ENCODE measurements at places on chromosomes 3 and 15.

DNA sequence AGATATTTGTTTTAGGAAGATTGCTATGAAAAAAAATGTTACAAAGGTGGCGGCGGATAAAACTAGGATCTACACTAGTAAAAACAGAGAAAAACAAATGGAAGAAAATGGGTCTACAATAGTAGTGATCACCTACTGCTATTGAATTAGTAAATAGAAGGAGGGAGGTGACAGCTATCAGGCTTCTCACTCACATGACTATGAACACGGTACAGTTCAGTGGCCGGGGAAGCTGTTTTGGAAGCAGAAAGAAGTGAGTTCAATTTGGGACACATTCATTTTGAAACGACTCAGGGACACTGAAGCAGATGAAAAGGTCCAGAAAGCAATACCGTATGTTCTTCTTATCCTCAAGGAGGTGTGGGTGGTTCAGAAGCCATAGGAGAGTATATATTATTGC lies 138.3 kb downstream of the GSK3B start:
- no peak for DNase-seq

DNA sequence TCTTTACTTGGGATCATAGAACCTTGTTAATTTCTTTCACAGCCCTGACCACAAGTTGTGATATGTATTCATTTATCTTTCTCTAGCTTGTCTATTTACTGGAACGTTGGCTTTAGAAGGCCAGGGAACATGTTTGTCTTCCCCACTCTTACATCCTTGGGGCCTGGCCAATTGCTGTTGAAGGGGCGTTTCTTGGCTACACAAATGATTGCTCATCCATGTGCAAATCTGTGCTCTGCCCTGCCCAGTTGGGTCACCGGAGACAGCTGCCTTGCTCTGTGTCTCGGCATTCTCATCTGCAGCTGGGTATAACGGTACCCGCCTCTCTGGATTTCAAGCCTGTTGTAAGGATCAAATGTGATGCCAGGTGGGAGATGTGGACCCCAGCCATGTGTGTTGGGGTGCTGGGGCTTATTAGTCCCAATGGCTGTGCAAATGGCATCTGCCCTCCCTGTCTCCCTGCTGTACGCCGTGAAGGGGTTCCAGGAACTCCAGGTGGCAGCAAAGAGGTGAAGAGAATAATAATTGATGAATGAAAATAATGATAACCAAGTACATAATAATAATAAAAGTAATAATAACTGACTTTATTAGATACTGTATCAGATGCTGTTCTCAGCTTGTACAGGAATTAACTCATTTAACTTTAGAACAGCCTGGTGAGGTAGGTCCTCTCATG lies 24.0 kb upstream of the TLE3 start:
- DNase-seq = no peak

DNA sequence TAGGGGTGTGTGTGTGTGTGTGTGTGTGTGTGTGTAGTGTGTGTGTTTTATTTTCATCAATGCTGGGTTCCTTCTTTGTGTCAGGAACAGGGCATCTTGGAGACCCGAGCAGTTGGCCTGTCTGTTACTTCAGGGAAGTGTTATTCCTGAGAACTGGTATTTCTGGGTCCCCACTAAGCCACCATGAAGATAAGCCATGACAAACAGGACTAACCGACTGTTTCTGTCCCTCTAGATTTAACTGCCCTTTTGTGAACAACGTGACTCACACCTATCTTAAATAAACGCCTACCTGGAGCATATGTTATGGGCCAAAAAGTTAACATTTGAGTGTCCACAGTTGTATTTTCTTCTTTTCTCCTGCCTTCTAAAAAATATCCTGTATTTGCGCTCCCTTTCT lies 19.5 kb downstream of the SIDT1 start:
- DNase-seq = no peak

DNA sequence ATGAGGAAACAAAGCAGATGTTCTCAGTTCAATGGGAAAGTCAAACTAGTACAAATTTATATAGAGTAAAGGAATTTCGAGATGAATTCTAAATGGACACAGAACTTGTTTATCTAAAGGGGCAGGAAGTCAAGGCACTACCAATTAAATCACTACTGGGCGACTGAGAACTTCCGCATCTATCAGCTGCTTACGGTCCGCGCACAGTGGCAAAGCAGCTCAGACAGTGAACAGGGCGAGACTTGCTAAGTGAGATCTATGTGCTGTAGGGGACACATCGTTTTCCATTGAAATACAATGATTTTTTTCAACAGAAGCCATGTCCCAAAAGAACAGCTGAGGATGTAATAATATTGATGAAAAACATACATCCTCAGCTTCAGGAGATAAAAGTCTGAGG lies 105.0 kb downstream of the CHRNA7 start:
- DNase-seq = no peak

GRCh38 chr15:92677999-92678398 lies 22.4 kb upstream of the FAM174B start:
- DNase-seq = no peak

DNA sequence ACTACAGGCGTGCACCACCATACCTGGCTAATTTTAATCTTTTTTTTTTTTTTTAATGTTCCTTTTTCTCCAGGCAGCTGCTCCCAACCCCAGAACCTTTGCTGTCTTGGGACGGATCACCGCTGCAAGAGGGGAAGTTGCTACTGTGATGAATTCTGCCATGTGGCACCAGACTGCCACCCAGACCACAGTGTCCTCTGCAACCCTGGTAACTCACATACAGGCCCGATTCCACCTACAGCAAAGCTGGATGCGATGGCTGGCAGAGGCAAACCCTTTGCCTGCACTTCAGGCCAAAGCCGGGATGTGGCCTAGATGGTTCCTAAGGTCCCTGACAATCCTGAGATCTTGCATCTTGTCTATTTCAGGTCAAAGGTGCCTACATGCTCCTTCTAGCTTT lies 12.7 kb upstream of the MUC20 start:
- no peak for DNase-seq

DNA sequence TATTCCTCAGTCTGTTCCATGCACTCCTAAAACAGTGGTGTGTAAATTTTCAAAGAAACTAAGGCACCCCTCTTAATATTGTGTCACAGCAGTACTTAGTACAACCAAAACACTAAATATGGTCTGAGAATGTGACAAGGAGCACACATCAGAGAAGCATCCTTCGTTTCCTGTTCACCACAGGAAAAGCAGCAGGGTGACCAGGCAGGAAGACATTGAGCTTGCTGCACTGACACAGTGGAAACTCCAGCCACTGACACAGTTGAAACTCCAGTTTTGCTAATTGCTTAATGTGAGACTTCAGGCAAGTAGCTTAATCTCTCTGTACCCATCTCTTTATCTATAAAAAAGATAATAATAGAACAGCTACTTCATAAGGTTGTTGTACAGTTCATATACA lies 353.0 kb upstream of the RORA start:
- DNase-seq = no peak

- no peak for DNase-seq
These were observed 27.2 kb downstream of the CRTAP start for GRCh38 chr3:33141006-33141405.

DNA sequence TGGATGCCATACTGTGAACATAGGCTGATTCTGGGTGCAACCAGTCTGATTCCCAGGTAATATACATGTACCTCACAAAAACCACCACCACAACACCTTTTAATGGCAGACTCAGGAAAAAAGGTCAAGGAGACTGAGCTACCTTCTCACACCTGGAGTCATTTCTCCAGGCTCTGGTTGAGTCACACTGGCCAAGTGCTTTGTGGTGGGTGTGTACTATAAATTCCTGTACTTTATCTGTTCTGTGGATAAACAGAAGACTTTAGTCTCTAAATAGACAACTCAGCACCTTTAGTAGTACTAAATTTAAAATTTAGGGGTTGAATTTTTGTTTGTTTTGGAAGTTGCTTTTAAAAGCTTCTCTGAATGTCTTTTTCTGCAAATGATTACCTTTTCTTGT lies 46.7 kb downstream of the TOP2B start:
- DNase-seq = no peak

DNA sequence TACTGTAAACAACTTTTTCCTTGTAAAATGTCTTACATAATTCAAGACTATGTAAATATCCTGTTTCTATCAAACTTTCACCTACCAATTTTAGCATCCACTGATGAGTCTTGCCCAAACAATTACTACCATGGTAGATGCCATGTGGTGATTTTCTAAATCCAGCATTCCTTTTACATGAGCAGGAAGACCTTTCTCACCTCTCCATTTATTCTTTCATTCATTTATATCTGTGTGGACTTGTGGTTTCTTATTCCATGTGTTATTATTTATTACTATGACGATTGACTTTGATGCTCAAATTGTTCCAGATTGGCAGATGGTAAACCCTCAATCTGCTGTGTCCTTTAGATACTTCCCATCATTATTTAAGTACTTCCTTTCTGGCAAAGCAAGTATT lies 62.4 kb downstream of the IFT57 start:
- no peak for DNase-seq

DNA sequence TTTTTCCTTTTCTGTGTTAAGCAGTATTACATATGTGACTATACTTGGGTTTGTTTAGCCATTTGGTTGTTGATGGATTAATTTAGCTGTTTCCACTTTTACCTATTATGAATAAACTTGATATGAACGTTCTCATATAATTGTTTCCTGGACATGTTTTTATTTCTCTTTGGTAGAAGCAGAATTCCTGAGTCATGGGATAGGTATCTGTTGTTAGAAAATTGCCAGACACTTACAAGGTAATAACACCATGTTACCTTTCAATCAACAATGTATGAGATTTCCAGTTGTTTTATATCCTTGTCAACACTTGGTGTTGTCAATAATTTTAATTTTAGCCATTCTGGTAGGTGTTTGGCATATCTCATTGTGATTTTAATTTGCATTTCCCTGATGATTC lies 475.4 kb downstream of the IGSF11 start:
- no peak for DNase-seq

Measured in stimulated activated CD4-positive, alpha-beta T cell treated with anti-CD3 and anti-CD28 coated beads, Interleukin-2, amount 100 ng/mL, for 48 hours (primary cell).